ENCODE measurements at places on chromosomes 4 and X.

- no peak for DNase-seq
Observed at GRCh38 chr4:127309369-127310102, 323.2 kb upstream of the INTU start.

DNA sequence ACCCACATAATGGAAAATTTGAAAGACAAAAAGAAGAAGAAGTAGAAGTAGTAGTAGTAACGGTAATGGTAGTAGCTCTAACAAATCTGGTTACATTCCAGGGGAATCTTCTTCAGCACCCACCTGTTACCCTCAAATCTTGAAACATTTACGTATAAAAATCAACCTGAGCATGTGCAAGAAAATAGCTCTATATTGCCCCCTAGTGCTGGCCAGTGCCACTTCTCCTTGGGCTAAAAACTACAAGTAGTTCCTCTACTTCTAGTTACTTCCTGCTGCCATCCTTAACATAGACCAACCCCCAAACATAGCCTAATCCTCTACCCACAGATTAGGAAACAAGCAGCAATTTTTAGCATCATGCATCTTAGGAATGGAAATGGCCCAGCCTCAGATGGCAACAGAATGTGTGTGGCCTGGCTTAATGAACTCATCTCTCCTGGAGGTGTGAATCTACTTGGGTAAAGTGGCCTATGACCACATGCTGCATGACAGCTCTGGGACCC lies 3.1 kb downstream of the PDGFC start:
- peak; percentile 89 for DNase-seq

DNA sequence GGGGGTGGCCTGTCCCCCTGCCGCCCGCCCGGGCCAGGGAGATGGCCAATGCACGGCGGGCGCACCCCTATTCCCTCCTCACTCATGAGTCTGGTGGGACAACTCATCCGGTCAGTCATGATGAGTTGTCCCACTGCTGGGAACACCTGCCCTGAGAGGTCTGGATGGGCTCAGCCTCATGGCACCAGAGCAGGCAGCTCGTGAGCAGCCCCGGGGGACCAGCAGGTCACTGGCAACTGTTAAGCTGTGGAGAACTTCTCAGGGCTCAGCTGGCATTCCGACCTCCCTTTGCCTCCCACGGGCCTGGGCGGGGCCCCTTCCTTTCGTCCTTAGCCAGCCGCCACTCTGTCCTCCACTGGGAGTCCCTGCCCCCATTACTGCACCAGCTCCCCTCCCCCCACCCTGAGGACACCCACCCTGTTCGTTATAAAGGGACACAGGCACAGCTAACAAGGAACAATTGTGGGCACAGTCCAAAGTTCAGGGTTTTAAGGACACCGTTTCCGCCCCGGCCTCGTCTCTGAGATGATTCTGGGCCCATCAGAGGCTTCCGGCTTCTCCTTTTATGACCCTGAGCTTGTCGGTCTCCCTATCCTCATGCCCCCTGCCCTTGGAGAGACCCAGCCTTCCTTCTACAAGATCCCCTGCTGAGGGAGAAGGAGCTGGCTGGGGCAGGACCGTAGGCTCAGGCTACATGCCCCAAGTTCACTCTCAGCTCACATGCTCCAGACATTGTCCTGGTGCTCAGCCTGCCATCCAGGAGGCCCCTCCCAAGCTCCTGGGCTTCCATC lies 14.6 kb upstream of the KIAA0232 start:
- no peak for DNase-seq

DNA sequence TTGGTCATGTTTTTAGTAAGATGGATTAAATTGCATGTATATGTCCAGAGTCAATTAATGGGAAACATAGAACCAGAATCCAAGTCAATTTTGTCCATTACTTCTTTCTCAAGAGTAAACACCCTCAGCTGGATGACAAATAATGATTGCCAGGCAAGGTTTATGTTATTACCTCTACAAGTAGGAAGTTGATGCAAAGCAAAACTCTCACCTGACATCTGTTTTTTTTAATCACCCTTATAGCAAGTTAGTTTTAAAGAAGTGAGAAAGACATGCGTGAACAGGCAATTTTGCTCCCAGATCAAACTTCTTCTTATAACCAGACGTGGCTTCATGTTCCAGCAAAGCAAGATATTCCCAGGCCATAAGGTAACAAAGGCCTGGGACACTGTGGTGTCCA lies 348.5 kb upstream of the FTHL17 start:
- DNase-seq = no peak

- no peak for DNase-seq
Observed at GRCh38 chr4:91116861-91117260, 989.7 kb downstream of the CCSER1 start.

- no peak for DNase-seq
Observed at GRCh38 chrX:19563746-19564145, 48.4 kb upstream of the MAP3K15 start.

GRCh38 chrX:42260854-42261253 lies 337.5 kb upstream of the CASK start:
- DNase-seq = no peak

DNA sequence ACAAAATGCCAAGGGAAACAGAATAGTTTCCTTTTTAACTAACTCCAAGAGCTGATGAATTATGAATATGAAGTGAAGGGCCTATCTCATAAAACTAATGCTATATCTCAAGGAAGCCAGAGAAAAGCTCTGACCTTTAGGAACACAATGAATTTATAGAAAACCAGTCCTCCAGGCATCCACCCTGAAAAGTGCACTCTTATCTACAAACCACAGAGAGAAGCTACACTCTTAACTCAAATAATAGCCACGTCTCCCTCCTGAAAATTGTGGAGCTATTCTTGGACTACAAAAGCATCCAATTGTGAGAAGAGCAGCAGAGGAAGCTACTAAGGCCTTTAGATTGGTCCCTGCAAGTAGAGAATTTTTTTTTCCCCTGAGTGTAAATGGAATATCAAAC lies 253.9 kb downstream of the IL15 start:
- peak; percentile 10 for DNase-seq

GRCh38 chrX:15525664-15526416 lies 25.2 kb downstream of the BMX start:
- no peak for DNase-seq

- no peak for DNase-seq
Observed at GRCh38 chrX:140697618-140698017, 11.9 kb upstream of the LINC00632 start.

DNA sequence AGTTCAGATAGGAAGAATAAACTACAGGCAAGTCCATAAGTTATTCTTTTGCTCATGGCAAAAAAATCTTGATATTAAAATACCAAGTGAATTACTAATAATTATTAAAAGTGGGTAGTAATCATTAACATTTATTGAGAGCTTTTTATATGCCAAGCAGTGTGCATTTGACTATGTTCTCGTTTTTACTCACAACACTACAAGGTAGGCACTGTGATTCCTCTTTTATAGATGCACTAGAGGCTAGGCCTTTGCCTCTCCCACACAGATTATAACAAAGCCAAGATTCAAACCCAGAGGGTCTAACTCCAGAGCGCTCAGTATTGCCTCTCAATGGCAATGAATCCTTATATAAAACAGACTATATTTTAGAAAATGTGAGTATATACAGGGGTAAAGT lies 254.2 kb downstream of the NAF1 start:
- DNase-seq = no peak

DNA sequence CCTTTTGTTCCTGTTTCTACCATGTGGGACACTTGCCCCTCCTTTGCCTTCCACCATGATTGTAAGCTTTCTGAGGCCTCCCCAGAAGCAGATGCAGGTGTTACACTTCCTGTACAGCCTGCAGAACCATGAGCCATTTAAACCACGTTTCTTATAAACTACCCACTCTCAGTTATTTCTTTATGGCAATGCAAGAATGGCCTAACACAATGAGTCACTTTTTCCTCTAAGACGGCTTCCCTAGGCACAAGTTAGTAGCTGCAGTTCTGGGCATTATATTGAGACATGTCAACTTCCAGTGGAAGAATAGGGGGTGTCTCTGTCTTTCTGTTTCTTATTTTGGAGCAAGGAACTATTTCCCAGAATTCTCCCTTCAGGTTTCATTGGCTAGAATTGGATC lies 32.9 kb upstream of the DIPK2B start:
- no peak for DNase-seq

GRCh38 chrX:120304256-120304655 lies 7.0 kb downstream of the TMEM255A start:
- no peak for DNase-seq

- DNase-seq = no peak
Observed at GRCh38 chrX:3379111-3379510, 32.7 kb upstream of the MXRA5 start.

GRCh38 chr4:89570931-89571330 lies 263.3 kb upstream of the GPRIN3 start:
- DNase-seq = no peak

DNA sequence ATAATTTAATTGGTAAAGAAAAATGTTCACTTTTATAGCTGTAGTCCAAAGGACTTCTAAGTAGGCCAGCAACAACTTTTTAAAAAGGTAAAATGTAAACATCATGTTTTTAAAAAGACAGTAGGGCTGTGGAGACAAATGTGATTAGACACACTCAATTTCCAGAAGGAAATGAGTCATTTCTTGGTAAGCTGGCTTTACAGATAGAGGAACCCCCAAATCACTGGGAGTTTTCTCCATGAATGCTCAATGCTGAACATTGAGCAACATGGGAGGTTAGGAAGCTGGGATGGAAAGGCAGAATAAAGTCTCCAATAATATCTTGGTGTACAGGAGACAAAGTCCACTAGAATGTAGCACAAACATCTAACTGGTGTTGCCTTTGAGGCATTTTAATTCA lies 121.3 kb downstream of the NWD2 start:
- no peak for DNase-seq

- no peak for DNase-seq
Observed at GRCh38 chr4:145868637-145869409, 69.8 kb downstream of the ZNF827 start.

DNA sequence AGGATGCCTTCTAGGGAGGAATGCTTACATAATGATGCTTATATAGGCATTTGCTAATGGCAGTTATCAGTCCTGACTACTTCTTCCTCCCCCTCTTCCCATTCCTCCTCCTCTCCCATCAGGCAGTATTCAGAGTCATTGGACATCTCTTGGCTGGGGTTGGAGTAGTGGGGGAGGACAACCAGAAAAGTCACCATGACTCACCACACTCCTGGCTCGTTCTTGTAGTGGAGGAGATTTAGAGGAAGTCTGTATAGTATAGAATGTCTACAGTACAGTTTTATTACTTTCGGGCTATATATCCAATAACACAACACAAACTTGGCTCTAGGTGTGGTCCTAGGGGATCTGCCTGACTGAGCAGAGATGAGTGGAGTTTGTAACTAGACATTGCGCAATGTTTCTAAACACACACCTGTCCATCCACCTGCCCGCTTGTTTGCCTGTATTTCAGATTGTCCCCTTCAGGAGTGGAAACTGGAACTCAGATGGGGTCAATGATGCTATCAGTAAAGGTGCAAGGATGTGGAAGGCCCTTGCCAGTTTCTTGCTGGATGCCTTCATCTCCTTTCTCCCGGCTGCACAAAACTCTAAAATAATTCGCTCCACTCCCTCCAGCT lies 27.9 kb upstream of the KIAA1210 start:
- DNase-seq = no peak

DNA sequence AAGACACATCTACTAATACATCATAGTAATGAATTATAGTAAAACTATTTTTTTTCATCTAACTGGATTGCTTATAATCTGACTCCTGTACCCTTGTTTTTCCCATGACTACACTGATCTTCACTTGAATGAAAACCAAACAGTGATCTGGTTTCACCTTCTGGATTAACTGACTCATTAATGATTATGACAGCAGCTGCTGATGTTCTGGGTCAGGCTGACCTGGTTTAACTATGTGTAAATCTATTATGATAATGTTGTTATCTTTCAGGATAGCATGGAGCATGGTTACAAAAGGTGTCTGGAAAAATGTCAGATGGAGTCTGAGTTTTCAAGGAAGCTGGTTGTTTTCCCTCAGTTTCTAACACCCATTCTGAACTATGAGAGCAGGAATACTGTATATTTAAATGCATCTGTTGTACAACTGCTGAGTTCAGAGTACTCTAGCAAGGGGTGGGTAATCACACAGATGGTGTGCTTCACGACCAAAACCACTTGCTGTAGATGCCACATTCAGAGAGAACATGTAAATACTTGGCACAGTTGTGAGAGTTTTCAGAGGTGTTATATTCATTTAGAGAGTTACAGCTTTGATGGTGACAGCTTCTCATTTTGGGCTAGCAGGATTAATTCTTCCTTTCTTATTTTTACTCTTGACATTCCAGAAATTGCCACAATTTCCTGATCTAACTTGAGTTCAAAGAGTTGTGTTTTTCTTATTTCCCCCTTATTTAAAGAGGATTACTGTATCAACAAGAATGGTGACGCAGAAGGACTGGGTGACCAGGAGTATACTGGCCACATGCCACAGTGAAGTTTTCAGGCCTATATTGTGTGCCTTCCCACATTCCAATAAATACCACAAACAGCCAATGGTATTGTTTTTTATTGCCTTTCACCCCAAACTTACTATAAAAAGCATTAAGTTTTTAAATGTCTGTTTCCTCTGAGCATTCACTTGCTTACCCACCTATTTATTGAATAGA lies 249.7 kb upstream of the TET2 start:
- DNase-seq = no peak

GRCh38 chrX:264634-265455 lies 16.3 kb upstream of the PLCXD1 start:
- no peak for DNase-seq

- no peak for DNase-seq
Observed at GRCh38 chr4:8655411-8656184, 63.0 kb downstream of the CPZ start.

GRCh38 chr4:141686146-141686775 lies 49.9 kb downstream of the IL15 start:
- no peak for DNase-seq

DNA sequence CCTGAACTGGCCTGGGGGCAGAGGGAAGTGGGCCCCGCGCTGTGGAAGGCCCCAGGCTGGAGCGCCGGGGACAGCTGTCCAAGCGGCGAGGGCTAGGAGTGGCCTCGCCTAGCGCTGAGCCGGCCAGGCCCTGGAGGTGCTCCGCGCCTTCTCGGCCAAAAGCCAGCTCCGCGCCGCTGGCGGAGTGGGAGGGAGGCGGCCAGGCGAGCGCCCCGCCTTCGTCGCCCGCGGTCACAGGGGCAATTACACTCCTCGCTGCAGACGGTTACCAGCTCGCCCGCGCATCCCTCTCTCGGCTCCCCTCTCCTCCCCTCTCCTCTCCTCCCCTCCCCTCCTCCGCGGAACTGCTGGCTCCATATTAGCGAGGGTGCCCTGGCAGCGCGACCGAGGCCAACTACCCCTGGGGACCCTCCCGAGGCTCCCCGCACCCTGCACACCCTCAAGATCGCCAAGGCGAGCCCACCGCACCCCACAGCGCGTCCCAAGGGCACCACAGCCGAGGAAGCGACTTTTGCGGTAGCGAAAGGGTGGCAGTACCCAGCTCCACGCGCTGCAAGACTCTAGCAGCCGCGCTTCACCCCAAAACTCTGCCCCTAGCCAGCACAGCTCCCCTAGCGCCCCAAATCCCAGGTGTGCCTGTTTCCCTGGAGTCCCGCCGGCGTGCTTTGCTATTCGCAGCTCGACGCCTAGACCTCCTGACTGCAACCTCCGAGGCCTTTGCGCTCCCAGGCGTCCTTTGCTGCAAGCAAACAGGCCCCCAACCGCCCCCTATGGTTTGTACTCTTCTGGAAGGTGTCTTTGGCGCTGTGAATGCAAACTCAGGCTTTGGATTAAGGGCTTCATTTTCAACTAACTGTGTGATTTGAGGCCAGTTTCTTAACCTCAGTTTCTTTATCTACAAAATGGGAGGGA lies 91.4 kb downstream of the BCOR start:
- peak; percentile 31 for DNase-seq

GRCh38 chr4:73866246-73866645 lies 2.9 kb upstream of the CXCL1 start:
- no peak for DNase-seq

- no peak for DNase-seq
Observed at GRCh38 chr4:89538886-89539285, 231.3 kb upstream of the GPRIN3 start.

GRCh38 chrX:79089896-79090584 lies 54.4 kb upstream of the GPR174 start:
- DNase-seq = no peak

Data from spinal cord (tissue), 10 donors.